T-helper 22 cell (primary cell): ENCODE measurements at places on chromosomes 7 and 10.

- DNase-seq = no peak
These were observed 524.8 kb downstream of the GRM8 start for GRCh38 chr7:126727930-126728391.

- no peak for DNase-seq
These were observed 93.8 kb downstream of the MAPK8 start for GRCh38 chr10:48400129-48400849.

DNA sequence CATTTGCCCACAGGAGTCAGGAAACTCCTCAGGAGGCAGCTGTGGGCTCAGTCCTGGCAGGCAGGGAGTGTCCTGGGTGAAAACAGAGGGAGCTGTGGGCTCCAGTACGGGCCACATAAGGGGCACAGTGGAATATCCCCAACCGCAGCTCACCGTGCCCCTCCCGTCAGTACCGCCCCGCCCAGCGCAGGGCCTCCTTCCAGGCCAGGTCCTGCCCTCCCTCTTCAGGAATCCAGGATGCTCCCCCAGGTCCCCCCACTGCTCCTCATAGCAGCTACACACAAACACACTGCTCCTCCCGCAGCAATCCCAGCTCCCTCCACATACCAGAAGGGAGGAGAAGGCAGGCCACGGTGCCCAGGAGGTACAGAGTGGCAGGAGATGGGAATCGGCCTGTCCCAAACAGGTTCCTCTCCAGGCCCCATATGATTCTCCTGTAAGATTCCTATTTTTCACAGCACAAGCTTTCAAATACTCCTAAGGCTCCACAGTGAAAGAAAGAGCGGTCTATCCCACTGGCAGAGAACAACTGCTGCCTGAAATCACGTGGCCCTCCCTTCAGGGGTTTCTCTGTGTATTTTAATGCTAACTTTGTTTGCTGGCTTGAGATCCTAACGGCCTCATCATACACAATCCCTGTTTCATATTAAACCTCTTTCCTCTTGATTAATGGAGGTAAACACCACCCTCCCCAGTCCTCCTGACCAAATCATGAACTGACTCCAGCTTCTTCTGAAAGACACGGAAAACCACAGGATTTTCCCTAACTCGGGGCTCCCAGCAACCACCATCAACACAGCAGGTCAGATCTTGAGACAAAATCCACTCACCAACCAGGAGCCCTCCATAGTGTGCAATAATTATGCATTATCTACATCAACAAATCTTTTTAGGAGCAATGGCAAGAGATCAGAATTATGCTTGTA is 178.7 kb downstream of the TNS3 start:
- no peak for DNase-seq

DNA sequence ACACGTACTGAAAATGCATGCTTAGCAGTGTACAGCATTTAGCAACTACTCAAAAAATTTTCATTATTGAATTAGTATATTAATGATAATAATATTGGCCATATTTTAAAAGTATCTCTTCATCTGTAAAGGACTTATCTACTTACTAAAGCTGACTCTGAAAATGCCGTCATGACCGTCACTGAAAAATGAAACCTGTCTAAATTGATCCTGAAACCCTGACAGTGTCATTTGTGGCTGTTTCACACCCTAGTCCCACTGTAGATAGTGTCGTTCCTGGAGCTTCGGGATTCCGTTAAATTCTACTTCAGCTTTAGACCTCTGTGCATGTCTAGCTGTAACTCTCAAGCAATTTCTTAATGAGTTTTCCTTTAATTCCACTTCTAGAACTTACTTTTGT is 35.8 kb upstream of the EZH2 start:
- DNase-seq = no peak

DNA sequence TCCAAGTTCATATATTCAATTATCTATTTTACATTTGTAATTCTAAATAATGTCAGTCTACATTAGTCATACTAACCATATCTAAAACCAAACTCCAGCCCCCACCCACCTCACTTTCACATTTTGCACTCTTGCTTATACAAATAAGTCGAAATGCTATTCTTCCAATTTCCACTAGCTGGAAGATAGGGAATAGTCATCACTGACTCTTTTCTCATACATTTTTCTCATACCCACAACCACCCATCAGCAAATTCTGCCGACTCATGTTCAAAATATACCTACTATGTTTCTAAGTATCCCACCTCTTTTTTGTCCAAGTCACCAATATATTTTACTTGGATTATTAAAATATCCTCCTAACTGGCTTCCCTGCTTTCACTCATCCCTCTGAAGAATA is 93.2 kb upstream of the DGKB start:
- no peak for DNase-seq

DNA sequence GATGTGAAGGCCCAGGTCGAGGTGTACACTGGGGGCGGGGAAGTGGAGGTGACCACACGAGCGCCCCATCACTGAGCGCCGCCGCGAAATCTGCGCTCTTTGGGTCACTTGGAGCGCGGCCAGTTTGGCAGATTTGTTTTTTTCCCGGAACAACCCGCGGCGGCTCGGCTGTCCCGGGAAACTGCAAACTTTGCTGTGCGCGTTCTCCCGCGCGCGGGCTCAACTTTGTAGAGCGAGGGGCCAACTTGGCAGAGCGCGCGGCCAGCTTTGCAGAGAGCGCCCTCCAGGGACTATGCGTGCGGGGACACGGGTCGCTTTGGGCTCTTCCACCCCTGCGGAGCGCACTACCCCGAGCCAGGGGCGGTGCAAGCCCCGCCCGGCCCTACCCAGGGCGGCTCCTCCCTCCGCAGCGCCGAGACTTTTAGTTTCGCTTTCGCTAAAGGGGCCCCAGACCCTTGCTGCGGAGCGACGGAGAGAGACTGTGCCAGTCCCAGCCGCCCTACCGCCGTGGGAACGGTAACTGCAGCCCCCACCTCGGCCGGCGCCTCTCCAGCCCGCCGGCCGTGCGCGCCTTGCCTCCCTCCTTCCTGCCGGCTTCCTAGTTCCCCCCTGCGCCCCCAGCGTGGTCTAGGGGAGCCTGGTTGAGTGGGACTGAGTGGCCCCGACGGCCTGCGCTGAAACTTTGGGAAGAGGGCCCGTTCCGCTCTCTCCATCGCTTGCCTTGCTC is at the start of gene CASP7:
CASP7 (plus strand) TSS at position 450 of the 727 bp plus-strand sequence. CDS start 17,582 bp downstream, outside the sequence.
- DNase-seq = peak; percentile 65

DNA sequence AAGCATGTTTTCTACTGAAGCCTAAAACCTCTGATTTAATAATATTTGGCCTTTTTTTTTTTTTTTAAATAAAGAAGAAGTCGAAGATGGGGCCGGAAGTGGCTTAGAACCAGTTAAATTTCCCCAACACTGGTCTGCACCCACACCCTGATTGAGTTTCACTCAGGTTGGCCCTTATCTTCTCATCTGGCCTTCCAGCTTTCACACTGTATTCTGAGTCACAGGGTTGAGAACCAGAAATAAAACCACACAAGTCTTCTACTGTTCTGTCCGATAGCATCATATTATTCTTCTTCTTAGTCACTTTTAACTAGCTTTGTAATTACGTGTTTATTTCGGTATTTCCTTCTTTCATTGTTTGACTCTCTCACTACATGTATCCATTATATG is 9.9 kb downstream of the ZNF365 start:
- peak; percentile 68 for DNase-seq

DNA sequence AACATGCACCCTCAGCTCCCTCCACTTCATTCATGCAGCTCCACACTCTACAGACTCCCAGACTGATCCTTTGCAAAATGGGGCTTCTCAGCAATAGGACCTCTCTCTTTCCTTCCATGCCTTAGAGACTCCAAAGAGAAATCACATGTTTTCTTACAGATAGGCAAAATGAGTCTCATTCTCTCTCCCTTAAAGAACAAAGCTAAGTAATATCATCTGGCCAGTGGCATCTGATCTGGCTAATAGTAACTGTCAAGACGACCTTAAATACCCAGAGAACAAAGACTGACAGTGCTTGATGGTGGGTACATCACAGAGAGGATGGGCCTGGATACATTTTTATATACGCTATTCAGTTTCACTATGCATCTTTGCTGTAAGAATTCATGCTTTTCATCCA is 43.1 kb upstream of the CALD1 start:
- DNase-seq = no peak

DNA sequence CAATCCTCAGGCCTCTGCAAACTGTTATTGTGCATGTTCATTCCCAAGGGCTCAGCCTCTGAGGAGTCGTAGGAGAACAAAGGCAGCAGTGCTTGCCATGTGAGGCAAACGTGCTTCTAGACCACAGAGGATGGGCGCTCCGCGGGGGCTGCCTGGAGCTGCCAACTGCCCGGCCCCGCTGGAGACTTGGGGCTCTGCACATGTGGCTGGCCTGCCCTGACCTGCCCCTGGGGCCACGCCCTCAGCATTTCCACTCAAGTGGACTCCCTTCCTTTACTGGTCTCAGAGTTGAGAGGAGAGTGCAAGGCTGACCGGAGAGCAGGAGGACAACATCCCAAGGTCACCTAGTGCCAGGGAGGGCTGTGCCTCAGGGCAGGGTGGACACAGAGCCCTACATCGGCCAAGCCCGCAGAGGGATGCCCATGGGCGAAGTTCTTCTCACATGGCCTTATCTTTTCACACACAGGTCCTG is 222.3 kb upstream of the ZNF32 start:
- no peak for DNase-seq

DNA sequence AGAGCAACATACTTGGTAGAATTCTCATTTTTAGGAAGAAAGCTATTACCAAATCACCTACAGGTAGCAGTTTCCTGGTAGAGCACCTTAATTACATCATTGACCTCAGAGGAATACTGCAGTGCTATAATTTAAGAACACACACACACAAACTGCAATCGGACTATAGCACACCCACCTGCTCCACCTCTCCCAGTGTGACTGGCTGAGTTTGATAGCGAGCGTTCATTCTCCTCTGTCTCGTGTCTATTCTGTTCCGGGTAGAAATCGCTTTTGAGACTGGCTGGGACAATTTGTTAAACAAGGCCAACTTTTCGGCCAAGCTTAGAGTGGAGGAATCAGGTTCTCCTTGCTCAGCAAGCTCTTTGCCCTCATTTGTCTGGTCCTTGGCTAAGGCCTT is 110.5 kb downstream of the SVIL start:
- DNase-seq = no peak

DNA sequence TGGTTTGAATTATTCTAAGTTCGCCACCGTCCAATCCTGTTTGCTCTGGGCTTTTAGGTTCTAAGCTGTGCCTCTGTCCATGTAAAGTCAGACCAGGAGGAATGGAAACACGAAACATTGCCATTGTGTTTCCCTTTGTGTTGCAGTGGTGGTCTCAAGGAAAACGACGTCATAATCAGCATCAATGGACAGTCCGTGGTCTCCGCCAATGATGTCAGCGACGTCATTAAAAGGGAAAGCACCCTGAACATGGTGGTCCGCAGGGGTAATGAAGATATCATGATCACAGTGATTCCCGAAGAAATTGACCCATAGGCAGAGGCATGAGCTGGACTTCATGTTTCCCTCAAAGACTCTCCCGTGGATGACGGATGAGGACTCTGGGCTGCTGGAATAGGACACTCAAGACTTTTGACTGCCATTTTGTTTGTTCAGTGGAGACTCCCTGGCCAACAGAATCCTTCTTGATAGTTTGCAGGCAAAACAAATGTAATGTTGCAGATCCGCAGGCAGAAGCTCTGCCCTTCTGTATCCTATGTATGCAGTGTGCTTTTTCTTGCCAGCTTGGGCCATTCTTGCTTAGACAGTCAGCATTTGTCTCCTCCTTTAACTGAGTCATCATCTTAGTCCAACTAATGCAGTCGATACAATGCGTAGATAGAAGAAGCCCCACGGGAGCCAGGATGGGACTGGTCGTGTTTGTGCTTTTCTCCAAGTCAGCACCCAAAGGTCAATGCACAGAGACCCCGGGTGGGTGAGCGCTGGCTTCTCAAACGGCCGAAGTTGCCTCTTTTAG is 46.3 kb upstream of the DMBT1 start:
- no peak for DNase-seq

- no peak for DNase-seq
These were observed 42.5 kb downstream of the ASZ1 start for GRCh38 chr7:117384688-117385362.
